ENCODE measurements at places on chromosomes 1 and 21.

DNA sequence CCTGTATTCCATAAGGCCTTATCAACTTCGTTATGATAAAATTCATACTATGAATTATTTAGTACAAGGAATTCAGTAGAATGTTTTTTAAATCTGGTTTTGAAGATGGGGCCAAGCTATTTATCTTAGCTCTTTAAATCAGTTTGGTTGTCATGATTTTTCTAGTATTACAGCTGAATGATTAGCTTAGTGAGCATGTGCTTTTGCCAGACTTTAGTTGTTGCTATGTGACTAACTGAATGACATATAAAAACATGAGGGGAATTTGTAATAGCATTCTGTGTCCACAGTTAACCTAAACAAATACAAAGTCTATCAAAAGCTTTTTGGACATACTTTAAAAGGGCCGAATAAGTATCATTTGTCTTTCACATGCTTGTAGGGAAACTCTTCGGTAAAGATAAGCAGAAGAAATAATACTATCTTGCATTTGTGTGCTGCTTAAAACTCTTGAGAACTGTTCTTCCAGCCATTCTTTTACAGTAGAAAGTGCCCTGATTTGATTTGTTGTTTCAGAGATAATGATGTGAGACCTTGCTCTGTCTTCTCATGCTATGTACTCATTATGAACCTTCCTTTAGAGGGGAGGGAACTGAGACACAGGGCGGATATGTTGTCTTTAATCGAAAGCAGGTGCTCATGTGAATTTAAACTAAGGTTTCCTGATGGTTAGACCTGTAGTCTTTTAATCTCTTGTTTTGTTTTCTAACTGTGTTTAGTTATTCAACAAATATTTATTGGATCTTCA, 18.8 kb downstream of the NEK7 start:
- DNase-seq: no peak

- no peak for DNase-seq
Measured at GRCh38 chr1:202622388-202622787, 87.9 kb downstream of the SYT2 start.

- no peak for DNase-seq
Measured at GRCh38 chr1:67479146-67479891, 49.1 kb upstream of the SERBP1 start.

DNA sequence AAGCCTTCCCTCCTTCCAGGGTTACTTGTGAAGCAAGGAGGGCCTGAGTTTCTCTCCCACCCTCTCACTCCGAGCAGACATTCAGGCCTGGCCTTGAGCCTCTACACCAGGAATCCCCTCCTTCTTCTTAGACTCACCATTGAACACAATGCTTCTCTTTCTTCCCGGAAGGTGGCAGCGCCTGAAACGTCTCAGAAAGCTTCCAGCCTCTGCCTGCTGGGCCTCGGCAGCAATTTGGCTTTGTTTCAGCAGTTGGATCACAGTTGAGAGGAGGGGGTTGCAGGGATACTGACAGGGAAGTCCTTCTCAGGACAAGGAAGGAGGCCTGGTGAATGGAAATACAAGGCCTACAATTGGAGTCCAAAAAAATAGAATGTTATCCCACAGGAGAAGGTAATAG, 6.3 kb downstream of the CLDN8 start:
- DNase-seq: no peak

- DNase-seq: no peak
Measured at GRCh38 chr1:214676747-214677146, 73.8 kb downstream of the CENPF start.

- peak; percentile 78 for DNase-seq
Measured at GRCh38 chr21:34129039-34129891, 55.9 kb downstream of the MRPS6 start.

Measured in AG04450 (cell line).